Stimulated activated CD8-positive, alpha-beta memory T cell treated with anti-CD3 and anti-CD28 coated beads, Interleukin-12 subunit alpha, Interleukin-12 subunit beta, amount 100 ng/mL, for 1 hour (primary cell): ENCODE measurements at places on chromosomes 16 and 17.

GRCh38 chr17:48048384-48049126, 396 bp downstream of the NFE2L1 start:
- DNase-seq = no peak

DNA sequence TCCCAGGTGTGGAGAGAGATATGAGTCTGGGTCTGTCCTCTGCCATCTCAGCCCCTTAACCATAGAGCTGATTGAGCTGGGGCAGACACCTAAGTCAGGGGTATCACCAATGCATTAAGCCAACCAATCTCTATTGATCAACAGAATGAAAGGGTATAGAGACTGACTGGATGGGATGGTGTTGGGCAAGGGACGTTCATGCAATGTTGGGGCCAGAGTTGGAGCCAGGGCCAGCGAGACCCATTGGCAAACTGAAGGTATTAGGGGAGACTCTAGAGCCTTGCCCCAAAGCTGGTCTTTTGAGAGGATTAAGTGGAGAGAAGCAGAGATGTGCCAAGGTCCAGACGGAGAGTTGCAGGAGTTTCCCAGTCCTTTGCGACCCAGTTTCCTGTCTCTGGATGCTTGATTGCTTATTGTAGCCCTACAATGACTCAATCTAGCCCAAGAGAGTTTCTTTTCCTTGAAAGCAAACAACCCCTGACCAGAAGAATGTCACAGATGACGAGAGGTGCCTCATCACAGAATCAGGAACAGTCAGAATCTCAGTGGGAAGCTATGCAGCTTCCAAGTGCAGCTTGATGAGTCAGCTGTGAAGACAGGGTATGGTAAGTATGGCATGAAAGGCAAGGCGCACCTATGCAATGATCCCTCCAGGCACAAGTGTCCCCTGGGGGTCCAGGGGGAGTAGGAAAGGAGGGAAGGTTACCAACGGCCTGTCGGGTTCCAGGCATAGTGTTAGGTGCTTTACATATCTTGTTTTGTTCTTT, 137.2 kb downstream of the UTP18 start:
- no peak for DNase-seq

GRCh38 chr17:8963647-8964258, 1.8 kb downstream of the PIK3R5 start:
- DNase-seq = no peak

DNA sequence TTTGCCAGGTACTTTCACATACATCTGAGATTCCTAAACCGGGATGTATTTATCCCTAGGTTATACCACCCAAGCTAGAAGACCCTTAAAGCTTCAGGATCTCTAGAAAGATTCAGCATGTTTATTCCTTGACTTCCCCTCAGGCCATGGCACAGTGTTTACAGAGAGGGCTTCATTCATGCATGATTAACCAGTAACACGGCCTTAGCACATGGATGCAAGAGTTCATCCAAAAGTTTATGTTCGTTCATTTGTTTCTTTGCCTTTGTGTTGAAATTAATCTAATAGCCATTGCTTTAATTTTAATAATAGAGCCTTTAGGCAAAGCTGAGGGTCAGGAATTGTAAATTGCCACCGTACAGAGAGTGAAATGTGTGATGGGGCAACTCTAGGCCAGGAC, 13.8 kb downstream of the PCTP start:
- DNase-seq = no peak

- DNase-seq = no peak
Measured at GRCh38 chr16:31145398-31145990, 4.4 kb downstream of the PRSS36 start.

- DNase-seq = no peak
Measured at GRCh38 chr17:35448899-35449227, 297 bp upstream of the SLFN13 start.

- no peak for DNase-seq
Measured at GRCh38 chr16:10740845-10741208, 2.8 kb upstream of the NUBP1 start.

DNA sequence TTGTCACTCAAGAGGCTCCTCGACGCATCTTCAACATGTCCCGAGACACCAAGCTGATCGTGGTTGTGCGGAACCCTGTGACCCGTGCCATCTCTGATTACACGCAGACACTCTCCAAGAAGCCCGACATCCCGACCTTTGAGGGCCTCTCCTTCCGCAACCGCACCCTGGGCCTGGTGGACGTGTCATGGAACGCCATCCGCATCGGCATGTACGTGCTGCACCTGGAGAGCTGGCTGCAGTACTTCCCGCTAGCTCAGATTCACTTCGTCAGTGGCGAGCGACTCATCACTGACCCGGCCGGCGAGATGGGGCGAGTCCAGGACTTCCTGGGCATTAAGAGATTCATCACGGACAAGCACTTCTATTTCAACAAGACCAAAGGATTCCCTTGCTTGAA, 101.0 kb downstream of the HS3ST2 start:
- no peak for DNase-seq

GRCh38 chr17:1056761-1057160, 59.8 kb downstream of the TIMM22 start:
- DNase-seq = no peak

DNA sequence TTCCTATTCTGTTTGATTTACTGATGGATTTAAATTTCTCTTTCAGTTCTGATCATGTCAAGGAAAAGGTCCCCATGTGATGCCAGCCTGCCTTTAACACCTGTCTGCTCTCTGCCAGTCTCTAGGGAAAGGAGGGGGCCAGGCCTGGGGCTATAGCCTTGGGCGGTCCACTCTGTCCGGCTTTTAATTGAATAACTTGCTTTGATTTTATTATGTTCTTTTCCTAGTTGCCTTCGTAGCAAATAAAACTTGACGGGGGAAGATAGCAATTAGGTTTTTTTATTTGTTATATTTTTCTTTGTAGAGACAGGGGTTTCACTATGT, 47.6 kb downstream of the ABAT start:
- no peak for DNase-seq

- no peak for DNase-seq
Measured at GRCh38 chr17:69997332-69997731, 77.7 kb upstream of the KCNJ16 start.

DNA sequence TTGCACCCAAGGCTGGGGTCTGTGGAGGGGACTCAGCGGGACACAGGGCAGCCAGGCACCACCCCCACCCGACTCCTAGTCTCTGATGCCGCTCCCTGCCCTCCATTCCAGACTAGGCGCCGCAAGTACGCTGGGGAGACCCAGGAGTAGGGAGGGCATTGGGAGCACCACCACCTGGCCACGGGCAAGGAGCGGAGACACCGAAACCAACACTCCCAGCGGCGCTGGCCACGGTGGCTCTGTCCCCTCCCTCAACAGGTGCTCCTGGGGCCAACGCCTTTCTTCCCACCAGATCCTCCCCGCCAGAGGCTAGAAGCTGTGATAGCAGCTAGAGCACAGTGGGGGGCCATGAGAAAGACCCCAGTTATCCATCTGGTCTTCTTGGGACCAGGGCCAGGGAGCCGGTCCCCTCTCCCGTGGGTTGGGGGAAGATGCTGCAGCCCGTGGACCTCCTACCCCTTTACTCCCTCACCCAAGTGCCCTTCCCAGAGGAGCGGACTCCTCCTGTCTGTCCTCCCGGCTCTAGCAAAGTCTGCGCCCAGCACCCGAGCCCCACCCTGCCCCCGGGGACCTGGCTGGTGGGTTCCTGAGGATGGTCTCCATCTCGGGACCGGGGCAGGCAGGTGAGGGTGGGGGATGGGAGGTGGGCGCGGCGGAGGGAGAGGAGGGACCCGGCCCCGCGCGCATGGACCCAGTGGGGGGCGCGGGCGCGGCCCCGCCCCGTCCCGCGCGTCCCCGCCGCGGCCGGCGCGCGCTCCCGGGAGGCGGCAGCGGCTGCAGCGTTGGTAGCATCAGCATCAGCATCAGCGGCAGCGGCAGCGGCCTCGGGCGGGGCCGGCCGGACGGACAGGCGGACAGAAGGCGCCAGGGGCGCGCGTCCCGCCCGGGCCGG, at the start of gene SYNGR3:
TSS of gene SYNGR3 (plus strand) at position 762 of the 892 bp plus-strand sequence. CDS start 133 bp downstream, outside the sequence.
- no peak for DNase-seq

- DNase-seq = no peak
Measured at GRCh38 chr17:39158623-39159022, 7.2 kb upstream of the PLXDC1 start.

DNA sequence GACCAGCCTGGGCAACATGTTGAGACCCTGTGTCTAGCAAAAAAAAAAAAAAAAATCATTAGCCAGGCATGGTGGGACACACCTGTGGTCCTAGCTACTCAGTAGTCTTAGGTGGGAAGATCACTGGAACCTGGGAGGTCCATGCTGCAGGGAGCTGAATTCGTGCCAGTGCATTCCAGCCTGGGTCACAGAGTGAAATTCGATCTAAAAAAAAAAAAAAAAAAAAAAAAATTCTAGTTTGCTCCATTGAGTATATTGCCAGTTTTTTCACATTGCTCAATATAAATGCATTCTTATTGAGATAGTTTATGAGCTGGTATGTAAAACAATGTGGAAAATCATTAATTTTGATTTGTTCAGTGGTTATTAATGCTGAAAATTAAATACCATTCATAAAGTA, 52.0 kb downstream of the ABHD15 start:
- no peak for DNase-seq

- peak; percentile 64 for DNase-seq
Measured at GRCh38 chr16:711548-712320, 3.2 kb upstream of the METRN start.

DNA sequence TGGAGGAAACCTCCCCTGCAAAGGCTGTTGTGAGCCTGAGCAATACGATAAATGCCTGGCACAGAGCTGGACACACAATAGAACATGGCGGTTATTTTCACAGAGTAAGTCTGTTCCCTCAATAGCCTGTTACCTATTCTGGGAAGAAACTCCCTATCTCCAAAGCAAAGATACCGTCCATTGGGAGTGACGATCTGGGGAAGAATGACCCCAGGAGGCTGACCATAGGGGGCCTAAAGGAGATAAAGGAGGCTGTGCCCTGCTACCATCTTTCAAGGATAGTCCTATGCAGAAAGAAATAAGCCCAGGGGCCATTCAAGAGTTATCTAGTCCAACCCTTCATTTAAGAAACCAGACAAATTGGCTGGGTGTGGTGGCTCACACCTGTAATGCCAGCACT, 4.1 kb upstream of the AXIN2 start:
- no peak for DNase-seq

GRCh38 chr16:87844809-87845208, 24.5 kb downstream of the SLC7A5 start:
- DNase-seq = no peak

GRCh38 chr16:31270795-31271194, 11.0 kb downstream of the ITGAM start:
- no peak for DNase-seq

DNA sequence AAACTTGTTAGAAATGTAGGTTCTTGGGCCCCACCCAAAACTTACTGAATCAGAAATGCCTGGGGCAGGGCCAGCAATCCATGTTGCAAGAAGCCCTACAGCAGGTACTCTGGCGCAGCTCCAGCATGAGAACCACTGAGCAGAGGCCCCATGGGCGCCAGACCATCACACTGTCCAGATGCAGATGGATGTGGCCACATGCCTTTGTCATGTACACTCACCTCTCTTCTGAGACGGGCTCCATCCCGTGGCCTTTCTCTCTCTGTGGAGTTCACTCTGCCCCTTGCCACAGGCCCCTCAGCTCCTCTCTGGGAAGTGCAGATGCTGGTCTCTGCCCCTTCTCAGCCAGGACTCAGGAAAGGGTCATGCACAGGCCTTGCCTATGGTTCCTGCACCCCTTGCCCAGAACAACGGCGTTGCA, 2.3 kb upstream of the CCNF start:
- no peak for DNase-seq

- no peak for DNase-seq
Measured at GRCh38 chr17:16181581-16181980, 33.8 kb downstream of the NCOR1 start.

DNA sequence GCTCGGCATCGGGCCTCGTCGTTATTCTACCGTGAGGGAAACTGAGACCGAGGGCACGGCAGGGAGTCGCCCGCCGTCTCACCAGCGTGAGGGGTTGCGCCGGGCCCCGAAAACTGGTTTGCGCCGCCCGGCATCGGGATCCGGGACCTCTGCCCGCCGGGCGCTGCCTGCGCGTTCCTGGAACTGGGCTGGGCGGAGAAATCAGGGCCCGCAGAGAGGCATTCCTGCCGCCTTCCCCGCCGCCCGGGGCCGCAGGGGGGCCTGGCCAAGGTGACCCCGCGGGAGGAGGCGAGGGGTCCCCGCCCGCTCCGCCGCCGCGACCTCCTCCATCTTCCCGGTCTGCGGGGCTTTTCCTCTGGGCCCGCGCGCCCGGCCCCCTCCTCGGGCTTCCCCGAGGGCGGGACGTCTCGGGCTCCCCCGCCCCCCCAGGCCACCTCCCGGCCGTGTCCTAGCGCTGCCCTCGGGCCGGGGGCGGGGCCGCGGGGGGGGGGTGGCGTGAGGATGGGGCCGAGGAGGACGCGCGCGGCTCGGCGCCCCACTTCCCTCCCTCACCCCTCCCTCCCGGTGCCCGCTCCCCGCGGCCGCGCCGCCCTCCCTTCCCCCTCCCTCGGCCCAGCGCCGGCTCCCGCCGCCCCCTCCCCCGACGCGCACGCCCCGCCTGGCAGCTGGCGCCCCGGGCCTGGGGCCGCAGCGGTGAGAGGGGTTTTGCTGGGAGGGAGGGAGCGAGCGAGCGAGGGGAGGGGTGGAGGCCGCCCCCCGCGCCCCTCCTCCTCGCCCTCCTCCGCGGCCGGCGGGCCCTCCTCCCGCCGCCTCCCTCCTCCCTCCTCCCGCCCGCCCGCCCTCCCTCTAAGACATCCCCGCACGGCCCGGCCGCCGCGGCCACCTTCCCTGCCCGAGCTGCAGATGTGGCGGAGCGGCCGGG, at the start of gene GLIS2:
TSS of gene GLIS2 (plus strand) at position 882 of the 922 bp plus-strand sequence. CDS start 16,214 bp downstream, outside the sequence.
- no peak for DNase-seq

DNA sequence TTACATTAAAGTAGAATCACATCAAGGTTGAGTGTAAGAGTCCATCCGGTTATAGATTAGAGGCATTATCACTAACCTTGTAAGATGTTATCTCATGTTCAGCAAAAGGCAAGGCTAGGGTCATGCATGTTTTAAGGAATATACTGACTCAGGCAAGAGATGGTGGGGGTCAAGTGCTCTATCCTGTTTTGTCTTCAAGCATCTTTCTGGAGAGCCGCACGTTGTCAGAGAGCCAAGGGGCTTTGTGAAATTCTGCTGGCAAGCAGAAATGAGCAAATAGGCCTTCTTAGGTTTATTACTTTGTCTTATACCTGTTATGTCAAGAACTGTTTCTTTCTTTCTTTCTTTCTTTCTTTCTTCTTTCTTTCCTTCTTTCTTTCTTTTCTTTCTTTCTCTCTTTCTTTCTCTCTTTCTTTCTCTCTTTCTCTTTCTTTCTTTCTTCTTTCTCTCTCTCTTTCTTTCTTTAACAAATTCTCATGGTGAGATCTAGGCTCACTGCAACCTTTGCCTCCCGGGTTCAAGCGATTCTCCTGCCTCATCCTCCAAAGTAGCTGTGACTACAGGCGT, 47.3 kb upstream of the IL34 start:
- no peak for DNase-seq

GRCh38 chr16:59878479-59878878, 1144.4 kb upstream of the GOT2 start:
- DNase-seq = no peak

- no peak for DNase-seq
Measured at GRCh38 chr16:4649744-4650442, 25.3 kb downstream of the MGRN1 start.
